ENCODE measurements at places on chromosomes 2 and 18.

DNA sequence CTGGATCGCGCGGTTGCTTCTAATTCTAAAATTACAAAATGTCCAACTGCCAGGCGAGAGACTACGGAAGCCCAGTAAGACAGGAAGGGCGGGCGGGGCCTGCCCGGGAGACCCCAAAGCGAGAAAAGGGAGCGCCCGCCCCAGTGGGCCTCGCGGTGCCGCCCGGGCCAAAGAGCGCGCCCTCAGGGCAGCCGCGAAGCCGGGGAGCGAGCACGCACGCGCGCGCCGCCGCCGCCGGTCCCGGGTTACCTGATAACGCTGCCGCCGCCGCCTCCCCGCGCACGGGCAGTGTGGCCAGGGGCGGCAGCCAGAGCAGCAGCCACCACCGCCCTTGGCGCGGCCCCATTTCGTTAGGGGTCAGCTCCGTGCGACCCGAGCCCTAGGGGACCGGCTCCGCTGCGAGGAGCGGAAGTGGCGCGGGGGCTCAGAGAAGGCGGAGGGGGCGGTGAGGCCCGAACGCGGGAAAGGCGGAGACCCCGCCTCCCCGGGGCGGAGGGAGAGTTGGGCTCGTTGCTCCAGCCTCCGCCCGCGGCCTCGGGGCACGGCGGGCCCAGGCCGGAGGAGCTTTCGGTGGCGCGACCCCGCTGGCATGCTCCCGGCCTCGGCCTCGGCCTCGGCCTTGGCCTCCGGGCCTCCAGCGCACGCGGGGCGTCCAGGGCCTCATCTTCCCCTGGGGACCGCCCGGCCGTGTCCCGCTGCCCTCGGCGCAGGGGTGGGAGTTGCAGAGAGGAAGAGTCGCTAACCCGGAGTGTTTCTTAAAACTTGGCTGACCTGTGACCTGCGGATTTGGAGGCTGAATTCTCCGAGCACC, at the start of gene NEMP2:
TSS of gene NEMP2 (minus strand) at position 413 of the 811 bp plus-strand sequence. CDS start at position 346, 67 bp downstream.
- peak; percentile 72 for DNase-seq

GRCh38 chr2:213290501-213290900, 6.2 kb downstream of the SPAG16 start:
- no peak for DNase-seq

DNA sequence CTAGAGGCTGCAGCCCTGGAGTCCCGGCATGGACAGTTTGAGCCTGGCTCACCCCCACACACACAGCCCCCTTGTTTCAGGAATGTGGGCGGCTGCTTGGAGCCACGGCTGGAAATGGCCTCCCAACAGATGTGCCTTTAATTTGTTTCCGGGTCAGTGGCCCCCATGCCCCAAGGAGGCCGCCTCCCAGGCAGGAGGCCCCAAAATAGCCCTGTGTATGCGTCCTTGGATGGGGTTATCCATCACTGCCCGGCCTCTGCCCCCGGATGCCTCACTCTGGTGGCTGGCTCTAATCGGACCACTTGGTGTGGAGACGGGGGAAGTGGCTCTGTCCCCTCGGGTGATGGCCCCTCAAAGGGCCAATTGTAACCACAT, 151.9 kb upstream of the MYCN start:
- DNase-seq, result no peak

DNA sequence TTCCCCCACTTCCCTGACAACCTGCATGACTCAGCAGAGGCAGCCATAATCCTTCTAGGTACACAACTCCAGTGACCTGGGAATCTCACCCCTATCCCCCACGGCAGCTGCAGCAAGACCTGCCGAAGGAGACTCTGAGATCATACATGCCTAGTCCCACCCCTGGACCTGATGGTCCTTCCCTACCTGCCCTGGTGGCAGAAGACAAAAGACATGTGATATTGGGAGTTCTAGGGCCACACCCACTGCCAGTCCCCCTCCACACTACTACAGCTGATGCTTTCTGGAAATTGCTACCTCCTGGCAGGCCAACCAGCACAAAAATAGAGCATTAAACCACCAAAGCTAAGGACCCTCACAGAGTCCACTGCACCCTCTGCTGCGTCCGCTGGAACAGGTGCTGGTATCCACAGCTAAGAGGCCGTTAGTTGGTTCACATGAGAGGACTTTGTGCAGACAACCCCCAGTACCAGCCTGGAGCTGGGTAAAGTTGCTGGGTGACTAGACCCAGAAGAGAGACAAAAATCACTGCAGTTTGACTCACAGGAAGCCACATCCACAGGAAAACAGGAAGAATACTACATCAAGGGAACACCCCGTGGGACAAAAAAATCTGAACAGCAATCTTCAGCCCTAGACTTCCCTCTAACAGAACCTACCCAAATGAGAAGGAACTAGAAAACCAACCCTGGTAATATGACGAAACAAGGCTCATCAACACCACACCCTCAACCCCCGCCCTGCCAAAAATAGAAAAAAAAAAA, 12.5 kb downstream of the MARCO start:
- no peak for DNase-seq

- no peak for DNase-seq
Measured at GRCh38 chr2:167749016-167749415, 498.4 kb downstream of the STK39 start.

DNA sequence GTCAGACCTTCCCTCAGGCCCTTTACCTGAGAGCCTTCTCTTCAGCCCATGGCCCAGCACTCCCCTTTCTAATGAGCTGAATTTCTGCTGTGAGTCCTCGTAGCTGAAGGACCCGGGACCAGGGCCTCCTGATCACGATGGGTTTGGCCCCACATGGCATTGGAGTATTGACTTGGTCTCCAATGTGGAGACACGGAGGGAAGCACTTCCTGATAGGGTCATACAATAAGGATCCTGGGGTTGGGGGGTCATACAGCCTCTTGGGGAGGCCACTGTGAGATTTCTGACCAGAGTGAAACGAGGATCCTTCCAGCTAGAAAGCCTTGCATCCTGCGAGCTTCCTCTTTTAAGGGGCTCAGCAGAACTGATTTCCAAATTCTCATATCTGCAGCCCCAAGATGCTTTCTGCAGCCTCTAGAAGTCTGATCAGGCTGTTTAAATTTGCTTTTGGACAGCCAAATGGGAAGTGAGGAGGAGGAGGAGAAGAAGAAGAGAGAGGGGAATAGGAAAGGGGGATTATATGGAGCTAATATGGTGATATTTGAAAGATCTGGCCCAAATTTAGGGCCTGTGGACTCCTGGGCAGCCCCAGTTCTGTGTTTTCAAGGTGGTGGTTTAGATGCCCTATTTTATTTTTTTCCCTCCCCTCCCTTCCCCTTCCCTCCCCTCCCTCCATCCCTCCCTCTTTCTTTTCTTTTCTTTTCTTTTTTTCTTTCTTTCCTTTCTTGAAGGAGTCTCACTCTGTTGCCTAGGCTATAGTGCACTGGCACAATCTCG, 38.9 kb downstream of the RHOB start:
- no peak for DNase-seq

DNA sequence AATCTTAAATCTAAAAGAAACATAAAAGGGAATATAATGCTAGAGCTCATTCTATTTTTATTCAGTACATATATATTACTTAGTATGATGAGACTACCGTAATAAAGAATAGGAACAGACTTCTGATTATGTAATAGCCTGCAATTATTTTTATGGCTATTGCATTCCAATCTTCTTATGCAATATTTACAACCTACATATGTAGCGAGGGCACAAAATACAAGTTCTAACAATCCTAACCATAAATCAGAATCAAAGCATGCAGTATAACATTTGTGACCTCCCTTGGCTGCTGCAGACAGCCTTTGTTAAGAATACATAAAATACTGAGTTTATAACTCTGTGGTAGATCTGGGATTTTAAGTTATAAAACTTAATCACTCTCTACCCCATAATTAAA, 177.6 kb downstream of the BABAM2 start:
- DNase-seq, result no peak

DNA sequence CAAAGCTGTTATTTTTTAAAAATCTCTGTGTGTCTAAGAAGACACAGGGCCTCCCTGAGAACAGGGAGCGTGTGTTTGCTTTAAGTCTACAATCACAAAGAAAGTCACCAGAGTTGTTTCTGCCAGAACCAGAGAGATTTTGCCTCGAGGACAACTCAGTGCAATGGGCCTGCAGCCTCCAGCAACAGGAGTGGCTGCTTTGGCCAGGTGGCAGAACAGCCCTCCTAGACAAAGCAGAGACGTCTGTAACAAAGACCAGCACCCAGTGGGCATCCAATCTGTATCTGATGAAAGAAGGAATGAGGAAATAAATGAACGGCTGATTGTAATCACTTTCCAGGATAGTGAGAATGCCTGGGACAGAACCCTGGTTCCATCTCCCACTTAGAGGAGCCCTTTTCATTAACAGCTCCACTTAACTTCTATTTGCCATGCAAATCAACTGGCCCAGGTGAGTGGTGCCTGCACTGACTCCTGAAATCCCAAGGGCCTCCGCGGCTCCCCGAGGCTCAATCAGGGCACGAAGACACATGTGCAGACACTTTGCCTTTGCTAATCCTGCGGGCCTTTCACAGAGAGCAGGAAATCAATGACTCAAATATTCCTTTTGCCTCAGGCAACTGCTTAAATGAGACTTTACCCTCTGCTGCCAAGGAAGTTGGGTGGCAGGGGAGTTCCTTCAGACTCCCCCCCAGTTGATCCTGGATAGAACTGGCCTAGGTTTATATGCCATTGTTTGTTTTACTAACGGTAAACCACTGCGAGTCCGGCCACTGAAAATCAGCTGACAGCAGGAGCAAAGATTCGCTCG, 146.5 kb downstream of the CABLES1 start:
- DNase-seq, result no peak

DNA sequence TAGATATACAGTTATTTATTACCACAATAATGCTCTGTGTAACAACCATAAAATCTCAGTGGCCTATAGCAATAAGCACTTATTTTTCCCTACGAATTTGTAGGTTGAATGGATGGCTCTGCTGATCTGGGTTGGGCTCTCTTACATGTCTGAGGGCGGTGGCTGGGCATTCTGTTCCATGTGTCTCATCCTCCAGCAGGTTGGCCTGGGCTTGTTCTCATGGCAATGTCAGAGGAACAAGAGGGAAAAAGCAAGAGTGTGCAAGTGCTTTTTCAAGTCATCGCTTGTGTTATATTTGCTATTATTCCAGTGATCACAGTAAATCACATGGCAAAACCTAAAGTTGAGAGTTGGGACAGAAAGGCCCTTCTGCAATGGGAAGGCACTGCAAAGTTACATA, 30.4 kb upstream of the MYO3B start:
- DNase-seq, result no peak

DNA sequence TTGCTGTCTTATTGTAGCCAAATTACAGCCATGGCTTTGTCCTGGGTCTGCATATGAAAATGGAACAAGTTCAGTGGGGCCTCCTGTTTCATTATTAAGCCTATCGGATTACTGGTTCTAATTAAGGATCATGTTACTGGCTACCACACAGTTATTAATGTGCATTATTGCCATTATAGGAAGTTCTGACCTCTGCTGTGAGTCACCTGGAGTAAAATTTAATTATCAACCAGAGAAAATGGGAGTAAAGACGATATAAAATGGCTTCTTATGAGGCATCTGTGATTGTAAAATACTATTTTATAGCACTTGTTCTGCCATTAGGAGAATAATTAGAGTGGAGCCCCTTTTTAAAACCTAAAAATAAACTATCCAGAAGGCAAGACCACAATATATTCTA, 143.3 kb upstream of the ITGB6 start:
- DNase-seq, result no peak

DNA sequence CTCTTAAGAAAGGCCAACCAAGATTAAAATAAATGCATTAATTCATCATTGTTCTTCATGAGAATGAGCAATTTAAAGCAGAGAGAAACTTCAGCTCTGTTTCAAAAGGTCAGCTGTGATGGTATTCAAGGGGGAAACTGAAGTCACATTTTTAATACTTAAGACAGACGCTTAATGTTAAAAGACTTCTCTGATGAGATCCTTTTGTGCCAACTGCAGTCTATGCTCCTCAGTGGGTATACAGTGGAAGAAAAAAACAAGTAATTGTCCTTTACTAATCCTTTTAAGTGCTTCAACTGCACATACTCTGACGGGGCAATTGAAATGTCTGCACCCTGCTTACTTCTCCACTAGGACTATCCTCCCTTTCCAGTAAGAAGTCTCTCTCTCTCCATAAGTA, 309.7 kb downstream of the GULP1 start:
- no peak for DNase-seq

GRCh38 chr2:84939426-84940087, 31.4 kb upstream of the KCMF1 start:
- DNase-seq, result peak; percentile 66

DNA sequence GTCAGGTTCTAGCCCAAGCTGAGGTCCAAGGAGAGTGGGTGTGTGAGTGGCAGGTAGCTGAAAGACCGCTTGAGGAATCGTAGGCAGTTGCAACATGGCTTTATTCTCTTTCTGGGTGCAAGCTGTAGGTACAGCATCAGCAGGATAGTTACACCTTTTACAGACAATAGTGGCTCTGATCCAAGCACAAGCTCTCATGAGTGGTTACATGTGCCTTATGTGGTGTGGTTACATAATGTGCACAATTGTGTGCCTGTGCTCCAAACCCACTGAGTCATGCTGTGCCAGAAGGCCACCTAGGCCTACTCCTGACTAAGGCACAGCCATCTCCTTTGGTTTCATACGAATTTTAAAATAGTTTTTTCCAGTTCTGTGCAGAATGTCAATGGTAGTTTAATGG, 227.6 kb downstream of the SATB2 start:
- DNase-seq, result no peak

- DNase-seq, result no peak
Measured at GRCh38 chr2:183383854-183384253, 259.6 kb downstream of the NUP35 start.

GRCh38 chr2:232351686-232352510, 26.7 kb upstream of the ALPP start:
- DNase-seq, result no peak

DNA sequence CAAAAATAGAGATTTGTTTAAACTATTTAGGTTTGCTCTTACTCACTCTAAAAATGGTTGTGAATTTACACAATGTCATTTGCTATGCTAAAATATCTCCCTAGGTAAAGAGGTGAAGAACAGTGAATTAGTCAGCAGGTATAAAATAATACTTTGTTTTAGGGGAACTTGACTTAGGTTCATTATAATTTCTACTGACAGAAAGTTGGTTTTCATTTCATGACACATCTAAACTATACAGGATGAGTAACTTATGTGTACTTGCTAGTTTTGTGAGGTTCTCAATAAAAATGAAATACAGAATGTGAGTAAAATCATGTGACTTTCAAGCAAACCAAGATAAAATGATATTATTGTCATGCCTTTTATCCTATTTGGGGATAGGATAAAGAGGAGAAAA, 66.0 kb downstream of the DIS3L2 start:
- DNase-seq, result no peak

Measured in effector memory CD8-positive, alpha-beta T cell (primary cell).